ENCODE measurements at places on chromosomes 7 and 10. TPM values are rescaled to one million over a fixed set of nuclear protein-coding genes. Genes with fewer than 3 reads are reported as not detected.

DNA sequence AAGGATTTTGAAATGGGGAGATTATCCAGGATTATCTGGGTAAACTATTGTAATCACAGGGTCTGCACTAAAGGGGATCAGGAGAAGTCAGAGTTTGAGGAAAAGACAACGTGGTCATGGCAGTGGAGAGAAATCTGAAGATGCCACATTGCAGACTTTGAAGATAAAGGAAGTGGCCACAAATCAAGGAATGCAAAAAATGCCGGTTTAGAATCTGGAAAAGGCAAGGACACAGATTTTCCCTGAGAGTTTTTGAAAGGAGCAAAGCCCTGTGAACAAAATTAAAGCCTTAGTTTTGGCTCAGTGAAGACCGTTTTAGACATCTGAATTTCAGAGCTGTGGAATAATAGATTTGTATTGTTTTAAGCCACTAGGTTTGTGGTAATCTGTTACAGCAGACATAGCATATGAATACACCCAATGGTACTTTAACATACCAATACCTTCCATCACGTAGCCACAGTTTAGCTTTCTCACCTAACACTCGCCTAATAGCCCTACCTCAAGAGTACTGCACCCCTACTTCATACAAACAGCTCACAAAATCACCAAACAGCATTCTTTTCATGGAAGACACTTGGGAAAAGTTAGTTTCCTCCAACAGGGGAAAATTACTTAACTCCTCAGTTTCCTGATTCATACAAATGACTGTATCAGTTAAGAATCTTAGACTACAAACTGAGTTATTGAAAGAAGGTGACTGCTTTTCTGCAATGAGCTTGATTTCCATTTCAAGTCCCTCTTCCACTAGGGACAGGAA, 446.5 kb downstream of the INHBA start:
- DNase-seq = no peak

DNA sequence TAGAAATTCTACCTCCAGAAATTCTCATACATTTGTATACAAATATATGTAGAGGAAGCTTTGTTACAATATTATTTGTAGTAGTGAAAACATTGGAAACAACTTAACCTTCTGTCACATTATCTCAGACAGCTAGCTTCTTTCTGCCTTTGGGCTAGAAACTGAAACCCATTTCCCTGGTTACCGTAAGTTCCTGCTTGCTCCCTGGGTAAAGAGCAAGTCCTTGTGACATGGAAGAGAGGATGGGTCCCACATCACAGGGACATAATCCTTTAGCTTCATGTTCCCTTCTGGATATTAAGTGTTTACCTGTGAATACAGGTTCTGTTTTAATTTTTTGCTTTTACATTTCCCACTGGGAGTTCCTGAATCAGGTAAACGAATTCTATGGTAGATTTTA, 41.8 kb downstream of the KLHDC10 start:
- DNase-seq = no peak

The CDHR1 gene
- 0.21 TPM for total RNA-seq

DNA sequence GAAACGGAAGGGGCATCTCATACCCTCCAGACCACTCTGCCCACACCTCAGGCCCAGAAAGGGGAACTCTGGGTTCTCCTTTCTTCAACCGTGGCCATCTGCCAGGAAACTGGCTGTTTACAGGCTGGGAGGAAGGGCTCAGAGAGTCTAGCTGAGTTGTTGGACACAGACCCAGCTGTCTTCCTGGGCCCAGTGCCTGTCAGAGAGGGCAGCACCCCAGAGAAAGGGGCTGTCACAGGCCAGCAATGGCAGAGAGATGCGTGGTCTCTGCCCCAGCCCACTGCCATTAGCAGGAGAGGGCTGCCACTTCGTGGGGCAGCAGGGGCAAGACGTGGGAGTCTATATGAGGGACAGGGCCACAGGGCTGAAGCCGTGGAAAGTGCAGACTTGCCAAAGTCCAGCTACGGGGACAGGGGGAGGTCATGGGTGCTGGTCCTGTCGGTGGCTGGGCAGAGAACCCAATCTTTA, 11.0 kb downstream of the GRID1 start:
- no peak for DNase-seq

GRCh38 chr7:129872054-129872453, 80.7 kb downstream of the UBE2H start:
- DNase-seq = no peak

- DNase-seq = no peak
Observed at GRCh38 chr7:2779051-2779450, 65.1 kb downstream of the GNA12 start.

DNA sequence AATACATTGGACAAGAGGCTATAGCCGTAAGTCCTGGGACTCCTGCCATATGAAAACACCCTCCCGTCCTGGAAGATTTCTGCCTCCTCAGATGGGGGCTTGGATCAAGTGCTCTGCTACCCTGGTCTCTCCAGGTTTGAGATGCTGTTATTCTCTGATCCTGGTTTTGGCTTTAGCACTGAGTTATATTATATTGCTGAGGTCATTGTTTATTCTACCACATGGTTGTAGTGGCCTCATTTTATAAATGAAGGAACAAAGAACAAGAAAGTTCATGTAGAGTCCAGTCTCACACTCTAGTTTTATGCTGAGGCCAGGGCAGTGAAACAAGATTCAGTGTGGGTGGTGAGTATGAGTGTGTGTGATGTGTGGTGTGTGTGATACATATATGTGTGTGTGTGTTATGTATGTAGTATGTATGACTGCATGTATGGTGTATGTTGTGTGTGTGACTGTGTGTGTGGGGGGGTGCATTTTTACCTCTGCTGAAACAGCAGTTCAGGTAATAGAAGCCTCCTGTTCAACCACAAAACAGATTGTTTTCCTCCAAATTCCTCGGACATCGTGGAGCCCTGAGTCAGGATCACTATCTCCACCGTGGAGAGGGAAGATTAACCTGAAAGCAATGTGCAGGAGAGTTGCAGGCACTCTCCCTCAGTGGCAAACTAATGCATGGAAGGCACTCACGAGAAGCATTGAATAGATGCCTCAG, 80.7 kb downstream of the C7orf25 start:
- DNase-seq = no peak

DNA sequence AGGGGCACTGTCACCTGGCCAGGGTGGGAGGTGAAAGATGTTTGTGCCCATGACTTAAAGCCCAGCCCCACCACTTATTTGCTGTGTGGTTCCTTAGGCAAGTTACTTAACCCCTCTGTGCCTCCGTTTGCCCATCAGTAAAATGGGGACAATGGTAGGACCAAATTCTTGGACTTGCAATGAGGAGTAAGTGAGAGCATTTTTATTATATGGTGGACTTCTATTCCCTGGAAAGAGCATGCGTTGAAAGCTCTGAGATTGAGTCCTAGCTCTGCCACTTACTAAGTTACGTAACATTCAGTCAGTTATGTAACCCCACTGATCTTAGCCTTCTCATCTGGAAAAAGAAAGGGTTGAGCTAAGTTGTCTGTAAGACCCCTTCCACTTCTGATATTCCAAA, 18.8 kb downstream of the VSIR start:
- DNase-seq = no peak

The AQP1 gene
- total RNA-seq = 0.19 TPM

DNA sequence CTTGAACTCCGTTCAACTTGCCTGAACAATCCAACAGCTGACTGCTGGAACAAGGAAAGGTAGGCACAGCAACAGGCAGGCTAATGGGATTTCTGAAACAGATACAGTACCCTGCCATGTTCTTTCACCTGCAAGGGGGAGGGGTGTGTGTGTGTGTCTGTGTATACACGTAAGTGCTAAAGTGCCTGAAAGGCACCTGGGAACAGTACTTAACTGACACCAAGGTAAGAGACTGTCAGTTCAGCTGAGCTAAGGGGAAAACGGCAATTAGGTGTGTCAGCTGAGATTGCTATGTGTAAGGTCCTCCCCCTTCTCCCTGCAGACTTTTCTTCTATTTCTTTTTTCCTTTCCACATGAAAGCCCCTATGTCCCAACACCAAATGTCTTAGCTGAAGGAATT, 27.0 kb downstream of the NAMPT start:
- no peak for DNase-seq

DNA sequence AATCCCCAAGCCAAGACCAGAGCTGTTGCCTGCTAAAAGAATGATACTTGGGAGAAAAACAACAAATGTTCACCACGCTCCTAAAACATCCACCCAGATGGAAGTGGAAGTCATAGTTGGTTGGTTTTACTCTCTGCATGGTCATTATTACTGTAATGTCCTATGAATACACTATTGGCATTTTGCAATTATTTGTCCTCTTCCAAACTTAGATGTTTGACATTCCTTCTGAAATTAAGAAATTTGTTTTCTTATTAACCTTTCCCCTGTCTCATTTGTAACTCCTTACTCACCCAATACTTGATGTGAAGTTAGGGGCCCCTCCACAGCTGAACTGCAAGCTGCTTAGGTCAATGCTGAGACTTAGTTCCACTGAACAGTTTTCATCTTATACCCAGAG, 383.3 kb downstream of the INHBA start:
- DNase-seq = no peak

The BAZ1B gene
- total RNA-seq = 85.7 TPM

The SFRP5 gene
- 1.1 TPM for total RNA-seq

DNA sequence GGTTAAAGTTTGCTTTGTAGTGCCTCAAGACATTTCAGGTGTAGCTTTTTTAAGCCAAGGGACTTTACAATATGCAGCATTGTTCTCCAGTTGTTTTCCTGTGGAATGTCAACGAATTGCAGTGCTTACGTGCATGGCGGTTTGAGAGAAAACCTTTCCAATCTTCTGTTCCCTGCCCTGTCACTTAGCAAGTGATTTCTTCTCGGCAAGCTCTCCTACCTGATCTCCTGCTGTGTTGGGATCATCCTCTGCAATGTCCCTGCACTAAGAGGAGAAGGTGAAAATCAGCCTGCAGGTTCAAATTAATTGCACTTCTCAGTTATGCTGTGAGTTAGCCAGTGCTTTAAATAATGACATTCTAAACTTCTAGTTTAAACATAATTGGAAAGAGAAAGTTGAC, 197.6 kb upstream of the FZD1 start:
- no peak for DNase-seq

- DNase-seq = no peak
Observed at GRCh38 chr7:71312755-71313490, 181.0 kb downstream of the GALNT17 start.

DNA sequence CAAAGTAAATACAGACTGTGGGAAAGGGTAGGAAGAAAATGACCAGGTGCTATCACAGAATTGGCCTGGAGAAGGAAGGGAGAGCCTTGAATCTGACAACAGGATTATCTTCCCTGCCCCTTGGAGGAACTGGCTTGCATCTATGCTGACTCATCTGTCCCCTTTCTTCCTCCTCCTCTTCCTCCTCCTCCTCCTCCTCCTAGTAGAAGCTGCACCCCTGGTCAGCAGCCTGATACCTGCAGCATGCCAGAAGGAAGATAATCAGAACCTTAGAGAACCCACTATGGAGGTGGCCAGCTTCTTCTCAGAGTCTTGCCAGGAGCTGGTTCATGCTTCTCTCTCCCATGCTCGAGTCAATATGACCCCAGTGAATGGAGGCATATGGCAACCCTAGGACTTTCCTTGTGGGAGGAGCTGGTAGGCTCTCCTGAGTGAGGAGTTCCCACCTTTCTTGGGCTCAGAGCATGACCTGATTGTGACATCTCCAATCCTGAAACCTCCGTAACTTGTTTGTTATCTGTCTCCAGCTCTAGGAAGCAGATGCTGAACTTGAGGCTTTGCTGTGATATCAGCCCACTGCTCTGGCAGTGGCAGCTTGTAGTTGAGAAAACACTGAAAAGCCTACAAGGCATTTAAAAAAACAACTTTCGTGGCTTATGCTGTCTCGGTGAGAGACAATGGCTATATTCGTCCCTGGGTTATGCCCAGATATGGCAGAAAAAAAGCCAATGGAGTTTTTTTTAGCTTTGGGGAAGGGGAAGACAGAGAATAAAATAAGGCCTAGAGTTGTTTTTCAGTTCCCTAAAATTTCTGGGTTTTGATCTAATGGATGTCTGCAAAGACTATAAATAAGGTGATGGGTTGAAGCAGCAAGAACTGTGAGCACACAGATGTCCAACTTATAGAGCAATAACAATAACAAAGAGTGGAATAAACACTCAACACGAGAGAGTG, 60.6 kb downstream of the CDHR3 start:
- no peak for DNase-seq

DNA sequence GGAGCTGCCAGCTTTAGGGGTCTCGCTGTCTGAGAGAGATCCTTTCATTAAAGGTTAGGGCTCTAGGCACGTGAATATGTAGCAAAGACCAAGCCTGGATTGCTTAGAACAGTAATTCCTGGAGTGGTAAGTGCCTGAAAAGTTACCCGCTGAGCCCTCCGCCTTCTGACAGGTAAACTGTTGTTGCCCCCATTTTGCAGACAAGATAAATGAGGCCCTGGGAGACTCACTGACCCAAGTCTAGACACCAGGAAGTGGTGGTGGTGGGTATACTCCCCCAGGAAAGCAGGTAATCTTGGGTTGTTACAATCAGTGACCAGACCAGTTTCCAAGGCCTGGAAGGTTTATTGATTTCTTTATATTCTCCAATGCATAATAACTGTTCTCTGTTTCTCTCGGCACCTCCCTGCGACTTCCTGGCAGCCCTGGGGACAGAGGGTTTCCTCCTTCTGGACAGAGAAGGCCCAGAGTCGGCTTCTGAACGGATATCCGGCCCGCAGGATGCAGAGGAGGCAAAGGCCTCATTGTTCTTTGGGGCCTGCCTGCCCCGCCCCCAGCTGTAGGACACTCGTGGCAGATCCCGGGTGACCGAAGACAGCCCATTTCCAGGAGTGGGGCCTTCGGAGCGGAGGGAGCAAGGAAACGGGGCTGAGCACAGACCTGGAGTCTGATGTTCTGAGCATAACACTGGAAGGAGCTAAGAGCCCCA, 1.3 kb upstream of the GRK5 start:
- peak; percentile 46 for DNase-seq

DNA sequence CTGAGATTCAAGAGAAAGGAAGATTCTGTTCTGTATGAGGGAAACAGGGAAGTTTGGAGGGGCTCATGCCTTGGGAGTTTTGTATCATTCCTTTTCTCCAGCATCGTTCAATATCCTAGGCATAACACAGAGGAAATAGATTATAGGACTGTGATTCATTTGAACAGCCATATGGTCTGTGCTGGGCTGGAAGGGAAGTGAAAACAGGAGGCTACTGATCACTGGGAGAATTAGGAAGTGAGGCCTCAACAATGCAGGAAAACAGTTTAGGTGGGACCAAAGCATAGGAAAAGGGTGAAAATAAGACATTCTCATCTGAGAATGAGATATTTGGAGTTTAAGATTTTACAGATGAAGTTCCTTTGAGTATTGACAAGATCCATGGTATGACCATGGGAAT, 70.7 kb upstream of the MKX start:
- no peak for DNase-seq

GRCh38 chr7:142720986-142721385, 28.3 kb upstream of the PRSS1 start:
- DNase-seq = no peak

DNA sequence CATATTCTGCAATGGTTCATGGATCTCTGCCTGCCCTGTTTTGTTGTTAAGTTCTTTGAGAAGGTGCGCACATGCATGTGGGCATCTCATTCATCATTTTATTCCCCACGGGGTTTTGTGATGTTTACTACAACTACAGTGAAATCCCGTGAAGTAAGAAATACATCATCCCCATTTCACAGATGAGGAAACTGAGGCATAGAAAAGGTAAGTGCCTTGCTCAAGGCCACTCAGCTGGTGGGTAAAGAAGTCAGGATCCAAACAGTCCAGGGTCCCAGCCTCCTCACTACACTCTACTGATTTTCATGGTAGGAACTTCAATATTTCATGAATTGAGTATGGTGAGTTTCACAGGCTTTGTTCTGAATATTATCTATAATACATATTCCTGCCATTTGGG, 72.6 kb downstream of the CYP26A1 start:
- DNase-seq = no peak

The AGR2 gene
- total RNA-seq = 343 TPM

- no peak for DNase-seq
Observed at GRCh38 chr7:153935095-153935494, 117.1 kb upstream of the DPP6 start.

- DNase-seq = no peak
Observed at GRCh38 chr10:131833013-131833412, 67.8 kb upstream of the PPP2R2D start.

Measured in Caco-2 (cell line).